ENCODE measurements at places on chromosomes 5 and 9.
A peak's percentile ranks its signal among the peaks of the same experiment; 100 is the strongest.

GRCh38 chr9:6109571-6109970 lies 94.1 kb upstream of the RANBP6 start:
- no peak for DNase-seq

DNA sequence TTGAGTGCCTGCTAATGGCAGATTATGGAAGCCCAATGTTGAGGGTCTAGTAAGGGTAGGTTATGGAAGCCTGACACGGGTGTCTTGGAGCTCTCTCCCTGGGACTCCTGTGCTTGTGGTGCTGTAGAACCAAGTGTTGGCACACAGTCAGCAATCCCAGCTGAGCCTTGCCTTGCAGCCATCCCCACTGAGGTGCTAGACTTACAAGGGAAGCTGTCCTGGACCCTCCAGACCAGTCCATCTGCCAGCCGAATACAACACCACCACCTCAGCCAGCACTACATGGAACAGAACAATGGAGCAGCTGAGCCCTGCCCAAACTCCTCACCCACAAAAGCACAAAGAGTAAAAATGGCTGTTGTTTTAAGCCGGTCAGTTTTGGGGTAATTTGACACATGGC lies 90.5 kb upstream of the DNAH5 start:
- DNase-seq: no peak

DNA sequence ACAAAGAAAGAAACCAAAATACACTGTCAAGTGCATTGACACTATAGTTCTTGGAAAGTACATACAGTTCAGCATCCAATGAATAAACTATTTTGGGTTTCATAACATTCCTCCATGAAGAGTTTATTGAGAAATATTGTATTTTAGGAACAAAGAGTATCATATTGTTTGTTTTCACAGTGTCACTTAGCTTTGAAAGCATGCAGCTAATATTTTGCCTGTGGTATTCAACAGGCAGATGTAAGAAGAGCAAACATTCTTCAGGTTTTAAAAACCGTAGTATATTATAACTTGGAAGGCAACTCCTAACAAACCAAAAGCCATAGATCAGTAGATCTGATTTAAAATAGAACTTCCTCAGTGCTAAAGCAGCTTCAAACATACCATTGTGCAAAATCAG lies 4.5 kb downstream of the PRELID2 start:
- DNase-seq: no peak

DNA sequence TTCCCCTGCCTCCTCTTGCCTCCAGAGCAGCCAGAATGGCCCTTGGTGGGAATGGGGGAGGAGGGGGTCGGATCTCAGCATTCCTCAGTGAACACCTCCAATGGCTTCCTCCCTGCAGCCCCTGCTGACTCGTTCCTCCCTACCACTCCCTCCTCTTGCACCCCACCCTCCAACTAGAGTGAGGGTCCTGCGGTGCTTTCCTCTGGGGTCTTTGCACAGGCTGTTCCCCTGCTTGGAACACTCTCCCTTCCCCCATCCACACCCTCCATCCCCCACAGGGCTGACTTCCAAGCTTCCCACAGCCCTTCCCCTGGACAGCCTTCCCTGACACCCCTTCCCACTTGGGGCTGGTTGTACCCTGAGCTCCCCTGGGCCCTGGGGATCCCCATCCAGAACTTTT lies 70.4 kb upstream of the NEK6 start:
- DNase-seq: no peak

DNA sequence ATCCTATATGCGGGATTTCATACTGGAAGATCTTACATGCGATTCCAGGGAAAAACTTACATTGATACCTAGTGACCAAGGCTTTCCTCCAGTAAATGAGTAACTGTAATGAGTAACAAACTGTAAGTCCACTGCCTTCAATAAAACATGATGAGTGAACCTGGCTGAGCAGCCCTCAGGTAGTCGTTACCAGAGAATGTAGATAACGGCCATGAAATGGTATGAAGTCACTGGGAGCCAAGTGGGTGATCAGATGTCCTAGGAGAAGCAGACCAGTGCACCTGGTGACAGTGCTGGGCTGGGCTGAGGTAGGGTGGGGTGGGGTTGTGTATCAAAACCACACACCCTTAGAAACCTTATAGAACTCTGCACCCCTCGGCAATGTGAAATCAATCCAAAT lies 203.6 kb downstream of the ALDH1A1 start:
- no peak for DNase-seq

DNA sequence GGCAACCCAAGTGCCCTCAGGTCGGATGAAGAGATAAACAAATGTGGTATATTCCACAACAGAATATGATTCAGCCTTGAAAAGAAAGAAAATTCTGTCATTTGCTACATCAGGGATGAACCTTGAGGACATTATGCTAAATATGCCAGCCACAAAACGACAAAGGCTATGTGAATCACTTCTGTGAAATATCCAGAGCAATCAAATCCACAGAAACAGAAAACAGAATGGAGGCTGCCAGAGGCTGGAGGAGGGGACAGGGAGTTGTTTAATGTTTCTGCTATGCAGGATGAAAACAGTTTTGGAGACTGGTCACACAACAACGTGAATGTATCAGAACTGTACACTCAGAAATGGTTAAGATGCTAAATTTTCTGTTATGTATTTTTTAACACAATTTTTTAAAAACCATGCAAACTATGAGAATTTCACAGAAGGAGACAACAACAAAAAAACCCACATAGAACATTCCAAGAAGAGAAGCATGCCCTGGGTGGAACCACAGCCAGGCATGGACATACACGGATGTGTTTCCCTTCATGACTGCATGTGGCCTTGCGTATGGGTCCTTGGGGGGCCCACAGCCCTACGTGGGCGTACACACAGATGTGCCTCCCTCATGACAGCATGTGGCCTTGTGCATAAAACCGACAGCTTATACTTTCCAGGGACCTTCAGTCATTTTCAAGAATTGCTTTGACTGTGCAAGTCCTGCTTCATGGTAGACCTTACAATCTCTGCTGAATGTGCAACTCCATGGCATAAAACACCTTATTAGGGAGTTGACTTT lies 146.7 kb downstream of the ROR2 start:
- no peak for DNase-seq

DNA sequence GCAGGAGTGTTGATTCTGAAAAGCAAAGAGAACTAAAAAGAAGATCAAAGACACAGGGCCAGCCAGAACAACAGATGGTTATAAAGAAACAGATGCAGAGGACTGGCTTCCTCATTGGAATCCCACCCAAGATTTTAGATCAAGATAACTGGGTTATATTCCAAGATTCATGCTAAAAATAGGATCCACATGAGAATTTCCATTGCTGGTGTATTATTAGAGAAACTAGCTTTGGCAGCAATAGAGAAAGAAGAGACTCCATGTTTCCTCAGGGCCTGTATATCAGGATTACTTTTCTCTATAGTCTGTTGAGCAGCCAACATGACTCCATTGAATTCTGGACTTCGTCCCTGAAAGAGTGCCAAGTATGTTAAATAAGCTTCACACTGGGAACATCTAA lies 367.3 kb downstream of the TUSC1 start:
- DNase-seq: peak; percentile 26

- peak; percentile 39 for DNase-seq
Observed at GRCh38 chr5:139394654-139395566, at the start of gene PROB1. Gene PROB1, minus strand, starts transcription at chr5:139395104. Its CDS starts 23 bp downstream, at chr5:139395081.

- peak; percentile 87 for DNase-seq
Observed at GRCh38 chr9:97803167-97804058, 49.6 kb upstream of the FOXE1 start.

DNA sequence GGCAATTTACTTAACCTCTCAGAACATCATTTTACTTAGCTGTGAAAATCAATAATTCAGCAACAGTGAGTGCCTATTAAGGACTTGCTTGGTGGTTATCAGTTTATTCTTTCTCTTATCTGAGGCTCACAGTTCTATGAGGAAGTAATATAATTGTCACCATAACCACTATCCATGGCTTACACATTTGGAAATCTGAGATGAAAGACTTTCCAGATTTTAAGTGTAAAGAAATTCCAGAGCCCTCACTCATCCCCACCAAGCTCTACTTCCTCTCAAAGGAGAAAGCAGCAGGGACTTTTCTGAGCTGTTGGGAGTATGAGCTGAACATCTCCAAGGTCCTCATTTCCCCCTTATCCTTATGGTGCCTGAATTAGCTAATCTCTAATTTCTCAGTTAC lies 321.5 kb downstream of the FBXL7 start:
- DNase-seq: no peak
